ENCODE measurements at places on chromosomes 4 and X.

DNA sequence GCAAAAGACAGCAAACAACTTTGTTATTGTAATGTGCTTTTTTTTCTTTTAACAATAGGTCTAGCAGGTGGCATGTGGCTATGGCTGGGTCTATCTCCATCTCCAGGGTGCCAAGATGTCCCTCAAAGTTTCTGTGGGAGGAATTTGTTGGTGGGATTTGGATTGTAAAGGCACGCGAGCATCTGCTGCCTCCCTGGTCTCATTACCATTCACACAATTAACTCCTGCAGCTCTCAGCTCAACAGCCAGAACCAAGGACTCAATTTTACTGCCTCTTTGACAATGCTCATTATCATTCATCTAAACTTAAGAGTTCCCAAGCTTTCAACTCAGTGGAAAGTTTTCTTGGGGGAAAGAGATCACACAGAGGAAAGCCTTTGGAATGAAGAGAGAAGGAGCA is 10.9 kb upstream of the PCDH18 start:
- DNase-seq, result no peak

DNA sequence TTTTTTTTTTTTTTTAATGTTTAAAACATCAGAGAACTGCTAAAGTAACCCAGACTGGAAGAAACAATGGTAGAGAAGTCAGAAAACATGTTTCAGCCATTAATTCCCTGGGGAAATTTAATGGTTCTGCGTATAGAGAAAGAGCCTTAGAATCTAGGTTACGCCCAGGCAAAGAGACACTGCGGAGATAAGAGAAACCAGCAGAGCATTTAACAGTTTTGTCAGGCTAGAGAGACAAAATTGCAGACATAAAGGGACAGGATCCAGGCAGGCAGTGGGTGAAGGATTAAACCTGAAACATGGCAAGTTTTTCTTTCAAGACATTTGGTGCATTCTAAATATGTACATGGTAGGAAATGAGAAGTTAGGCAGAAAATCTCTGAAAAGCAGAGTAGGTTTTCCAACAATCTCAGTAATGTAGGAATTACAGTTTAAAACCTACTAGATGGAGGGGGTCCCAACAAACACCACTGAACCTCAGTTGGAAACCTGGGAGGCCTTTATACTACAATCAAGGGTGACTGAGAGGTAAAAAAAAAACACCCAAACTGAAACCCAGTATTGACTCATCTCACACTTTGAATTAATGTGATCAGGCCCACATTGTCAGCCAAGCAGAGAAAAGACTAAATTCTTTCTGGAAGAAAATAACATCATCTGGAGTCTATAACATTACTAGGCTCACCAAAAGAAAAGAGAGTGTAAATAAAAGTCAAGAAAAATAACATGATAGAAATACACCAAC is 254.2 kb upstream of the NWD2 start:
- DNase-seq, result no peak

GRCh38 chr4:17173300-17173699 is 274.9 kb upstream of the LDB2 start:
- DNase-seq, result no peak

- DNase-seq, result no peak
Measured at GRCh38 chrX:109697855-109698254, 35.2 kb downstream of the ACSL4 start.

GRCh38 chr4:185411849-185412248 is 13.9 kb downstream of the UFSP2 start:
- DNase-seq, result no peak

- DNase-seq, result no peak
Measured at GRCh38 chrX:122913134-122913533, 270.9 kb upstream of the GRIA3 start.

GRCh38 chrX:18702362-18703195 is 4.9 kb upstream of the PPEF1 start:
- no peak for DNase-seq

GRCh38 chr4:110091434-110092140 is 106.8 kb downstream of the ELOVL6 start:
- DNase-seq, result no peak

- no peak for DNase-seq
Measured at GRCh38 chr4:7694324-7694723, 245.3 kb downstream of the AFAP1 start.

GRCh38 chr4:79266136-79266535 is 59.7 kb downstream of the NAA11 start:
- no peak for DNase-seq

DNA sequence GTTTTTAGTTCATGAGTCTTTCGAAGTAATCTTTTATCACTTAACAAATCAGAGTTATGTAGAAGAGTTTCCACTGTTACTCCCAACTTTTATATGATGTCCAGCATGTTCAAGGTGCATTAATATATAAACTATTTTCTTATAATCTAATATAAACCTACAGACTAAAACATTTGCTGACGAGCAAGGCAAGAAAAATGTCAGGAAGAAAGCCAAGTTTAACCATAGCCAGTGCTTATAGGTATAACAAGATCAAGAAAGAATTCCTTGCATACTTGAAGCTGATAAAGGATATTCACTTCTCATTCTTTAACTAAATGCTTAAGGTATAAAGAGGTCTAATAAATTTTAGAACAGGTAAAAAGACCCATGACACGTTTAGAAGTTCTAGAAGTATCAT is 167.7 kb downstream of the NPNT start:
- no peak for DNase-seq

- DNase-seq, result no peak
Measured at GRCh38 chrX:30589146-30589888, 11.8 kb upstream of the TASL start.

DNA sequence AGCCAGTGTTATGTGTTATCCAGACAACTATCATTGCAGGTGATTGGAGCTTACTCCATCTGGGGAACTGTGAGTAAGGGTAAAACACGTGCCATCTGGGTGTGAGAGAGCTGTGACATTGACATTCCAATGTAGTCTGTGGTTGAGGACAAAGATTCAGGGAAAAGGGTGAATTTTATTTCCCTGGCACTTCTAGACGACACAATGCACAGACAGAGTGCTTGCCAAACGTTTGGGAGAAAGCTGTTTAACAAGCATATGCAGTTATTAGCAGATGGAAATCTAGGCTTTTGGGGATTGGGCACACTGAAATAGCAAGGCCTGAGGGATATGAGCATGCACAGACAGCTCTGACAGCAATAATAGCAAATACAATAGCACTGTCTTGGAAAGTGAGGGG is 21.3 kb upstream of the CTSO start:
- DNase-seq, result no peak

GRCh38 chr4:5126857-5127256 is 75.6 kb downstream of the STK32B start:
- DNase-seq, result no peak

Measured in activated naive CD4-positive, alpha-beta T cell treated with anti-CD3 and anti-CD28 coated beads, Interleukin-2, amount 50 U/mL, for 72 hours (primary cell).